ENCODE measurements at places on chromosomes 3 and 15. TPM values are rescaled to one million over a fixed set of nuclear protein-coding genes. Genes with fewer than 3 reads are reported as not detected.

PP2D1 gene
- not detected for total RNA-seq

NOX5 gene
- total RNA-seq: not detected

C3orf20 gene
- not detected for total RNA-seq

SMAD6 gene
- total RNA-seq: 7.0 TPM

CNTN3 gene
- 0.13 TPM for total RNA-seq

P2RY12 gene
- not detected for total RNA-seq

KIF7 gene
- 14.0 TPM for total RNA-seq

GRCh38 chr3:39850716-39851032 lies 41.3 kb downstream of the MYRIP start:
- no peak for DNase-seq

GRCh38 chr3:39605837-39606236 lies 138.4 kb downstream of the MOBP start:
- DNase-seq: no peak

GRCh38 chr15:36432161-36432560 lies 147.3 kb upstream of the CDIN1 start:
- DNase-seq: no peak

DNA sequence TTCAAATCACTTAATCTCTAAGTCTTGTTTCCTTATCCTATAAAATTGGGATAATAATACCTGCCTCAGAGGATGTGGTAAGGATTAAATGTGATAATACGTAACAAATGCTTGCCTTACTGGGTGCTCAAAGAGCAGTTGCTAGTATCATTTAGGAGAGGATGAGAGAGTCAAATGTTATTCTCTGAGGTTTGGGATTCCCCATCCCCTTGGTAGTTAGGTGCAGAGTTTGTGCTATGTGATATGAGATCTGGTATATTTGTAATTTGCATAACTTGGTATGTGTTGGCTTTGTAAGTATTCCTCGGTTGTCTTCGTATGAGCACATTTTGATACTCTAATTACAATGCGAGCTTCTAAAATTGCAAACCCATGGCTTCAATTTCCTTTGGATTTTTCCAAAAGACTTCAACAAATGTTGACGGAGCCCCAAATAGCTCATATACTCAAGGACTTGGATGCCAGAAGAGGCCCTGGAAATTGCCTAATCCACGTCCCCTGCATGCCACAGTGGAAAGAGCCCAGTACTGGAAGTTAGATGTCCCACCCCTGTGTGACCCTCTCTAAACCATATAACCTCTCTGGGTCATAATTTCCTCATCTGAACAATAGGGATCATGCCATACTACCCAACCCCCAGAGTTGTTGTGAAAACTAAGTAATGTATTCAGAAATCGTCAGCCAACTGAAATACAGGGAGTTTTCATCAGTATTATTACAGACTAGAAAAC lies 85.0 kb downstream of the FBN1 start:
- no peak for DNase-seq

GRCh38 chr3:159322322-159322939 lies 520.6 kb downstream of the MFSD1 start:
- DNase-seq: peak; percentile 92

GRCh38 chr3:113898892-113899291 lies 48.9 kb upstream of the ZDHHC23 start:
- no peak for DNase-seq

GRCh38 chr3:40516201-40516600 lies 8.6 kb upstream of the ZNF621 start:
- DNase-seq: no peak

DNA sequence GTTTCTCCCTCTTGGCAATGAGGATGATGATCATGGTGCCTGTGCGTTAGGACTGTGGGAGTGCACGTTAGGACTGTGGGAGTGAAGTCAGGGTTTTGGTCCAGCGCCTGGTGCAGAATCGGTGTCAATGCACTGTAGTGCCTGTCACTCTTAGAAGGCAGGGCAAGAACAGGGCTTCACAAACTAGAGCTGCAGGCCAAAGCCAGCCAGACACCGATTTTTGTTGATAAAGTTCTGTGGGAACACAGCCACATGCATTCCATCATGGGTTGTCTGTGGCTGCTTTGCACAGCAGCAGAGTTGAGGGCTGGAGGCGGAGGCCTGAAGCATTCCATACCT lies 32.6 kb upstream of the NR2C2 start:
- no peak for DNase-seq

DNA sequence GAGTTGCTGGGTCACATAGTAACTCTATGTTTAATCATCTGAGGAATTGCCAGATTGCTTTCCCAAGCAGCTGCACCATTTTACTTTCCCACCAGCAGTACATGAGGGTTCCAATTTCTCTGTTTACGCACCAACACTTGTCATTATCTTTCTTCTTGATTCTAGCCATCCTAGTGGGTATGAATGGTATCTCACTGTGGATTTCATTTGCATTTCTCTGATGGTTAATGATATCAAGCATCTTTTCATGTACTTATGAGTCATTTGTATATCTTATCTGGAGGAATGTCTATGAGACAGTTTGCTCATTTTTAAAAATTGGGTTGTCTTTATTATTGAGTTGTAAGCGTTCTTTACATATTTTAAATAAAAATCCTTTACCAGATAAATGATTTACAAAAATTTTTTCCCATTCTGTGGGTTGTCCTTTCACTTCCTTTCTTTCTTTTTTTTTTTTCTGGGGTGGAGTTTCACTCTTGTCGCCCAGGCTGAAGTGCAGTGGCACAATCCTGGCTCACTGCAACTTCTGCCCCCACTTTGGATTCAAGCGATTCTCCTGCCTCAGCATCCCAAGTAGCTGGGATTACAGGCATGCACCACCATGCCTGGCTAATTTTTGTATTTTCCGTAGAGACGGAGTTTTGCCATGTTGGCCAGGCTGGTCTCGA lies 8.9 kb upstream of the SGO1 start:
- no peak for DNase-seq

- no peak for DNase-seq
These were observed 358.0 kb upstream of the CADM2 start for GRCh38 chr3:84600703-84601225.

GRCh38 chr3:183226333-183226890 lies 26.6 kb upstream of the B3GNT5 start:
- no peak for DNase-seq

DNA sequence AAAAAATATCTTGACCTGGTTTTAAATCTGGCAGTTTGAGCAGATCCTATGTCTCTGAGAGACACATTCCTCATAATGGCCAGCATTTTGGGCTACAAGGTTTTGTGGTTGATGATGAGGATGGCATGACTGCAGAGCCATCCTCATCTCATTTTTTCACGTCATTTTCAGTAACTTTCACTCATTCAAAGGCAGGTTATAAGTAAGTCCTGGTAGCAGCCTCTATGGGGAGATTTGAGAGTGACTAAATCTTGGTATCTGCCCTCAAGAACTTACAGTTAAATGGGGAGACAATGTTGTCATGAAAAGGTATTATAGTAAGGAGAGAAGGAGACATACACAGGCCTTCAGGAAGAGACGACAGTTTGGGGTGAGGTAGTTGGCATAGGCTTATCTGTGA lies 14.5 kb downstream of the TIGIT start:
- no peak for DNase-seq

Data from H1 (cell line).